ENCODE measurements at places on chromosomes 16 and 17.
A peak's percentile ranks its signal among the peaks of the same experiment; 100 is the strongest.

DNA sequence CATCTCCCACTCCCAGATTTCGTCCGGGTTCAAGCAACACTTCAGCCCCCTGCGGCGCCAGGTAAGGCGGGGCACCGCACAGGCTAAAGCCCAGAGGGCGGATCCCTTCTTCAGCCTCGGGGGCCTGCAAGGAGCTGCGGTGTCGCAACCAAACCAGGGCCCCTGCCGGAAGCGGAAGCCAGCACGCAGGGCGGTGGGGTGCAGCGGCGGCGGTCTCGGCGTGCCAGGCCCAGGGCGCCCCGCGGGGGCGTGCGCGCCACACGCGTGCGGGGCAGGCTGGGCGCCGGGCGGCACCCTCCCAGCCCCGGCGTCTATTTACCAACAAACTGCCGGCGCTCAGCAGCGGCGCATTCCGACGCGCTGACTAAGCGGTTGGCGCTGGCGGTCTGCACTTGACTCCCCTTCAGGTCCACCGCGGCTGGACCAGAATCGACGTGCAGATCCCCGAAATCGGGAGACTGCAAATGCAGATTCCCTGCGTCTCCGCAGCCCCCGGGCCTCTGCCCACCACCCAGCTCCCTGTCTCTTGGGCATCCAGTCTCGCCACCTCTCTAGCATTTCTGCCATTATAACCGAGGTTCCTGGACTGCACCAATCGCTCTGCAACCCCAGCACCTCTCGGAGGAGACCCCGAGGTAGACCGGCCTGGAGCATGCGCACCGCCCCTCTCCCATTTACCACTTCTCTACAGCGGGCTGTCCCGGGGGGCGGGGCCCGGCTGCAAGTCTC is 421 bp upstream of the DLX4 start:
- DNase-seq: peak; percentile 88

DNA sequence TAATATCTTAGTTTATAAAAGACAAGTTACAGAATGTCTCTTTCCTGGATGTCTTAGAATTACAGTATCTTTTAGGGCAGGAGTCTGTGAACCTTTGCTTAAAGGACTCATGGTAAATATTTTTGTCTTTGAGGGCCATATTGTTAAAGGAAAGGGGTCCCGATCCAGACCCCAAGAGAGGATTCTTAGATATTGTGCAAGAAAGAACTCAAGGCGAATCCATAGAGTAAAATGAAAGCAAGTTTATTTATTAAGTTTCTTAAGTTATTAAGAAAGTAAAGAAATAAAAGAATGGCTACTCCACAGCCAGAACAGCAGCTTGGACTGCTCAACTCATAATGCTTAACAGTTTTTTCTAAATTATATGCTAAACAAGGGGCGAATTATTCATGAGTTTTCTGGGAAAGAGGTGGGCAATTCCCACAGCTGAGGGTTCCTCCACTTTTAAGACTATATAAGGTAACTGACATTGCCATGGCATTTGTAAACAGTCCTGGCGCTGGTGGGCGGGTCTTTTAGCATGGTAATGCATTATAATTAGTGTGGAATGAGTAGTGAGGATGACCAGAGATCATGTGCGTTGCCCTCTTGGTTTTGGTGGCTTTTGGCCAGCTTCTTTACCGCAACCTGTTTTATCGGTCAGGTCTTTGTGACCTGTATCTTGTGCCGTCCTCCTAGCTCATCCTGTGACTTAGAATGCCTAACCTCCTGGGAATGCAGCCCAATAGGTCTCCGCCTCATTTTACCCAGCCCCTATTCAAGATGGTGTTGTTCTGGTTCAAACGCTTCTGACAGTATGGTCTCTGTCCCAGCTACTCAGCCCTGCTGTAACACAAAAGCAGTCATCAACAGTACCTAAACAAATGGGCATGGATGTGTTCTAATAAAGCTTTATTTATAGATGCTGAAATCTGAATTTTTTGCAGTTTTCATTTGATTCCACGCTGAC is 53.2 kb downstream of the BMERB1 start:
- no peak for DNase-seq

- no peak for DNase-seq
These were observed 604.0 kb downstream of the HS3ST4 start for GRCh38 chr16:26295625-26296304.

- no peak for DNase-seq
These were observed 95.0 kb downstream of the RAB11FIP4 start for GRCh38 chr17:31486351-31487062.

All from adipocyte (in vitro differentiated cells).